NCI-H524 (cell line): ENCODE measurements at places on chromosomes 1 and 21.

- no peak for DNase-seq
Measured at GRCh38 chr1:167678422-167678821, 43.4 kb upstream of the MPZL1 start.

GRCh38 chr1:202203238-202204039, 9.8 kb downstream of the LGR6 start:
- no peak for DNase-seq

DNA sequence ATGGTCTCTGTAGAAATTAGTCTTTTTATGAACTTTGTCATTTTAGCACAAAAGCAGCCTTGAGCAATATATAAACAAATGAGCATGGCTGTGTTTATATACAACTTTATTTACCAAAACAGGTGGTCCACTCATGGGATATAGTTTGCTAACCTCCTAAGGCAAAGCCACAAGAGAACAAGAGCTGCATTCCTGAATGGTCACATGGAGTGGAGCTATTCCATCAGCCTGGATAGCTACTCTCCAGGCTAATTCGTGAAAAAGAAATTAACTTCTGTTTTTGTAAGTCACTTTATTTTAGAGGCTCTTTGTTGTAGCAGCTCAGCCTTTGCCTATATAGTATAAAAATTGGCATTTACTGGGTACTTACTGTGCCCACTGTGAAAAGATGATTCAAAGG, 163.3 kb upstream of the FAM78B start:
- peak; percentile 60 for DNase-seq

DNA sequence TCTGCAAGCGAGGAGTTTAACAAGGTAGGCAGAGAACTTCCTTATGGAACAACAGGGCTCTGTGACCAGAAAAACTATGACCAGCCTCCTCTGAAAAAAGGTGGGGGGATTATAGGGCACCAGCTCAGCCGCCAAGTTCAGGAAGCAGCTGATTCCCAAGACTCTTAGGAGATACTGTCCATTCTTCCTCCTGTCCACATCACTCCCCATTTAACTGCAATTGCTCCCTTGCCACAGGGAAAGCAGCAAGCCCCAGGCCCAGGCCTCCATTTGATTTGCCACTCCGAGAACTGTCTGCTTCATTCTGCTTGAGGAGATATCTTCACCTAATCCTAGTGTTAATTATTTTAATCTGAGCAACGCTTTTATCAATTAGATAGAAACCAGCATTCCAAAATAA, 254.3 kb downstream of the ZNF648 start:
- DNase-seq, result no peak

GRCh38 chr1:86913399-86913895, 479 bp downstream of the SELENOF start:
- no peak for DNase-seq

DNA sequence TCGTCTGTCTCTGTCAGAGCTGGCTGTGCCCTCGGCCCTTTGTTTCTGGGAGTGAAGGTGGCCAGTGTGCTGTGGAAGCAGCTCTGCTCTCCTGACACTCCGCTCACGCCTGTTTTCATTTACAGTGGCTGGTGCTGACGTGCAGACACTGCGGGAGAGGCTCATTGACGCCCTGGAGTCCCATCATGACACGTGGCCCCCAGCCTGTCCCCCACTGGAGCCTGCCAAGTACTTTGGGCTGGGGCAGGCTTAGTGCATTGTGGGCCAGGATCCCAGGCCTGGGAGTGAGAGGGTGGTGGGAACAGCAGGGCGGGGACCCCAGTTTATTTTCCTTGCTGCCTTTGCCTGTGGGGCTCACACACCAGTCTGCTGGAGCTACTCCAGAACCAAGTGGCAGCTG, 21.1 kb downstream of the QSOX1 start:
- no peak for DNase-seq

DNA sequence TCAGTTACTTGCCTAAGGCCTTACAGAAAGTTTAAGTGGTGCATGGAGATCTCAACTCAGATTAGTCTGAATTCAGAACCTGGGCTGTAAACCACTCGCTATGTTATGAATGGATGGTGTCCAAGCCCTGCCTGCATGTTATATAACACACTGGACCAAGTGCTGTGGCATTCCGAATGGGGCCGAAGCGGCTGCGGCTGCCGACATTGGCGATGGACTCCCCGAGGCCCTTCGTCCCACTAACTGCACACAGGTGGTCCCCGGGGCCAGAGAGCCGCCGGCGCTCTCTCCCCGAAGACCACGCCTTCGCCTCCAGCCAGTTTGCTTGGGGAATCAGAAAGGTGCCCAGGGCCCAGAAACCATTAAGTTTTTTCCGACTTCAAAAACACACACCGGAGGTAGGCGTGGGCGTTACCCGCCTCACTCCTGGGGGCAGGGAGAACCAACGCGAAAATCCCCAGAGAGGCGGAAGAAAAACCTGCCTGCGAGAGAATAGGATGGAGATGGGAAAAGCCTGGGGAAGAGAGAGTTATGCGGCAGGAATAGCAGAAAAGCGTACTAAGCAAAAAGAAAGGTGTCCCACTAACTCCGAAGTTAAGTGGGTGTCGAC, 579 bp upstream of the TENT5C start:
- peak; percentile 37 for DNase-seq

DNA sequence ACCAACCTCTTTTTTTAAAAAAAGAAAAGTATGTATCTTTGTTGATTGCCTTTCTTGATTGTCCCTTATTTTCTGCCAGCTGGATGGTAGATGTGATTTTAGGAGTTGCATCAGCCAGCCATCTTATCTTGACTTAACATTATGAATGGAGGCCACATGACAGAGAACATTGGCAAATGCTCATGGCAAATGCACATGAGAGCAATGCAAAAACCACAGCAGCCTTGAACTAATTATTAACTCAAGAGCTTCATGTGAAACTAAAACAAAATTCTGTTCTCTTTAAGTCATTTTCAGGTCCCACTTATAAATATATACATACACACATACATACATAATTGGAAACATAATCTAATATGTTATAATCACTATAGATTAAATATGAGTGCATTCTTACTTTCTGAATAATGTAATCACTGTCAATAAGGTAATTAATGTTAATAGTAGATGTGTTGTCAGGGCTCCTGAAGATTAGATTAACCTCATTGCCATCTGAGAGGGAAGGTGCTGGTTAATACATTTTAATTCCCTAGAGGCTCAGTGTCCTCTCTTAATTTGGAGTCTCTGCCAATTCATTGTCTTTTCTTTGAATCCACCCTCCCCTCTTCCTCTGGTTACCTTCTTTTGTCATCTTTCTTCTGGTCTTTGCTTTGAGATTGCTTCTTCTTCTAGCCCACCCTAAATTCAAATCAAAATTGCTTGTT, 962.2 kb downstream of the ADGRL2 start:
- DNase-seq, result no peak

DNA sequence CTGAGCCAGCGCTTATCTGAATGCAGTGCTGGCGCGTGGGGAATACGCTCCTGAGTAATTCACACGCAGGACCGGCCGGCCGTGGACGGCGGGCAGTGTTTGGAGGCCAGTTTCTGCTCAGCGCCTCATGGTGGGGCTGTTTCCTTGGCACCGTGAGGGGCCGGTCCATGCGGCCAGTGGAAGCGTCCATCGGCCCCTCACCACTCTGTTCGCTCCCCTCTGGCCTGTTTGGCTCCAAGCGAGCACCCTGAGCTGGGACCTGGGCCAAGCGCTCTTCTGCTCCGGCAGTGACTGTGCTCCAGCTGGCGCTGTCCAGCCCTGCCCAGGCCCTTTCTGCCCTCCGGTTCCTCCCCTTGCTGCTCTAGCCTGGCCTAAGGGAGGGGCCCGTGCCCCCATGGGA, 16.3 kb upstream of the PLCH2 start:
- DNase-seq, result no peak

GRCh38 chr1:159937054-159937750, 8.2 kb downstream of the IGSF9 start:
- DNase-seq, result no peak

DNA sequence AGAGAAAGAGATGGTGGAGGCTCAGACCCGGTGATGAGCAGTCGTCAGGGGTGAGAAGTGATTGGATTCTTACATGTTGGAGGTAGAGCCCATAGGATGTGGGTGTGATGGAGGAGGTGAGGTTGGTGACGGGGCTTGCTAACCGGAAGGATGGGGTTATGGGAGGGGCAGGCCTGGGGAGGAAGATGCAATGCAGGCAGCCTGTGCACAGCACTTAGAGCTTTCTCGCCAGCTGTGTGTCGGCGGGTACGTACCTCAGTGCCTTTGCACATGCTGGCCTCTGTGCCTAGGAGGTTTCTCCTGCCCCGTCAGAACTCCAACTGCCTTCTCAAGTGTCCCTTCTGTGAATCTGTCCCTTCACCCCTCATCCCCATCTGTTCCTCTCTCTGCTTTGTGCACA, 2.9 kb upstream of the BSND start:
- no peak for DNase-seq

GRCh38 chr1:99886179-99886578, 36.0 kb downstream of the AGL start:
- DNase-seq, result no peak

DNA sequence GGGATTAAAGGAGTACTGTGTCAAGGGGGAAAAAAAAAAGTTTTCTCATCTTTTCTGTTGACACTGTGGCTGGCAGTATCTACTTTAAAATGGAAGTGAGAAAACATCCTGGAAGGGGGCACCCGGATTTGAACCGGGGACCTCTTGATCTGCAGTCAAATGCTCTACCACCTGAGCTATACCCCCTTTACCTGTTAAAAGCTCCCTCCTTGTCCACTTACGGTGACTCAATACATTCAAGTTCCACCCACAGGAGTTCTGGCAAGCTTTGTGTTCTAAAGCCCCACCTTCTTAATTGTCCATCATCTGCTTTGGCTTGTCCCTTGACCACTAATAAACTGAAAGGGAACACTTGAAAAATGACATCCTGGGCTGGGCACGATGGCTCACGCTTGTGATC, 68.2 kb downstream of the FNBP1L start:
- peak; percentile 5 for DNase-seq

DNA sequence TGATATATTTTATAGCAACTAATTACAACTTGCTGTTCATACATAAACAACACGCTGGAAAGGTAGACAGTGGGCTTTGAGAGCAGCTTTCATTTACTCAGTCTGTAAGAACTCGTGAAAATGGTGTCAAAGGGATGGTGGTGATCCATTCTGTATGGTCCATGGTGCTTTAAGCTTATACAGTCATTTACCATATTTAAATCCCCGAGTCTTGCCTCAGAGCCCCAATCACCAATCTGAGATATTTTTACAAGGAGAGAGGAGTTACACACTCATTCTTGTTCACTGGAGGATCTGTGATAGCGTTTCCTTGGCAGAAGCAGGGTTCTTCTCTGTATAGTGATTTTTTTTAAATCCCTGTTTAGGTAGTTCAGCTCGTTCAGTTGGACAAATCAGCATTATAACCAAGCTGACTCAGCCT, 694.6 kb downstream of the USP25 start:
- peak; percentile 6 for DNase-seq

DNA sequence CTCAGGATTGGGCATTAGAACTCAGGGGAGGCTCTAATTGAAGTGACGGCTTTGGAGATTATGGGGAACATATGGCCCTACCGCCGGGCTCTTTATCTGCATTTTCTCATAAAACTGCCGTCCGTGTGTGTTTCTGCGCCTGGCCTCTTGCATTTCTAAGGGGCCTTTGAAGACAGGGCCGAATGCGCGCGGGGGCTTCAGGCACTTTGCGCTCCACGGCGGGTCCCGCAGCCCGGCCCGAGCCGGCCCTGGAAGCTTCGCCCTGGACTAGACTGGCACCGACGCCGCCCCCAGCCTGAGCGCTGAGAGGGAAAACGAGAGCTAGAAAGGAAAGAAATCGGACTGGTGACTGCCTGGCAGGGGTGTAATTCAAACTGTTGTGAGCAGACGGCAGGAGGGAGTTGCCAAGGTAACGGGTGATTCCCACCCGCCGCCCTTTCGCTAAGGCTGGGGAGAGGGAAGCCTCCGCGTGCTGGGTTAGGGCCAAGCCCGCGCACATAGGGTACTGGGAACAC, 120.7 kb downstream of the LMX1A start:
- DNase-seq, result peak; percentile 90

GRCh38 chr1:39063191-39063590, 37.0 kb downstream of the NDUFS5 start:
- DNase-seq, result no peak

- no peak for DNase-seq
Measured at GRCh38 chr1:32992489-32993323, 28.1 kb upstream of the RNF19B start.

DNA sequence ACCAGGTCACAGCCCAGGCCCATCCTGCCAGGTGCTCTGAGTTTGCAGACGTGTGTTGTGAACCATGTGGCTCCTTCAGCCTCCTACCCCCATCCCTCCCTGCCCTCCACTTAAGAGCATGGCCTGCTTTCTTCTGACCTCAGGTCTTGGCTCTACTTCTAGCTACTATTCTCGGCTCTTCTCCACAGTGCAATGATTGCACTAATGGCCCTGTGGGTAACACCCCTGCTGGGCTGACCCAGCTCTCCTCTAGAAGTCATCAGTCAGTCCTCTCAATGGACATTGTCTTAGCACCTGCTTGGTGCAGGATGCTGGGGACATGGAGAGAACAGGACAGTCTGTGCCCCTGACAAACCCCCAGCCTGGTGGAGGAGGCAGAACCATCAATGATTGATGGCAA, 22.2 kb upstream of the IFFO2 start:
- no peak for DNase-seq

DNA sequence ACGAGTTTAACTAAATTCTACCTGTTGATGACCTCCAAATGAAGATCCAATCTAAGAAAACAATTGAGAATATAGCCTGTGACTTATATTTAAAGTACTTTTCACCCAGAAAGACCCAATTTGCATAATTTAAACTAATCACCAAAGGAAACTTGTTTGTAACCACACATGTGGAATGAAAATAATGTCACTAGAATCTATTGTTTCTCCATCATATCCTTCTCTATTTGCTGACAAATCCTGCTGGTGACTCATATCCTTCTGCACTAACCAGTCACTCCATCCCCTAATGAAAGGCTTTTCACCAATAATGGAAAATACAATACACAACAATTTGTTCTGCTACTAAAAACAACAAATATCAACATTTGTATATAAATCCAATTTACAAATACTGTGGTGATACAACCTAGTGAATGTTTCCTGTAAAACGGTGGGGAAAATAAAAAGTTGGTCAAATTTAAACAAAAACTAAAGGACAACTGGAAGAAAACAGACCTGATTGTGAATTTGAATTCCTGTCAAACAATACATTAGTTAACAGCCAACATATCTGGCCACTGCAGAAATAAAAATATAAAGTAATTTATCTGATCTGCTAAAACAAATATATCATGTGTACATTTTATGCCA, 6.5 kb downstream of the PTP4A2 start:
- no peak for DNase-seq

DNA sequence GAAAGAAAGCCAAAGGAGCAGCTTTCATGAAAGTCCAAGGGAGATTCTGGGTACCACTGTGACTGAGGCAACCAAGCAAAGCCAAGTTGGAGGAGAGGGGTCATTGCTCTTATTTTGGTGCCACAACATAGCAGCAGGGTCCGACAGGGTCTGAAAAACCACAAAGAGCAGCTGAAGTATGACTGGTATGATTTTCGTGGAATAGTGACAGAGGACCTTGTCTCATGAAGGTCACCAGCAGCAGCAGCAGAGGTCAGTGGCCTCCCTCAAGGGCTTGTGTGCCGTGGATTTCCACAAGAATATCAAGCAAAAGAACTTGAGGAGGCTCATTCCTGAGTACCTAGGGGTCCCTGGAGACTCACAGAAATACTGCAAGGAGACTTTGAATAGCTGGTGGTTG, 160.9 kb upstream of the SYT6 start:
- DNase-seq, result no peak

- no peak for DNase-seq
Measured at GRCh38 chr1:245715291-245715701, 560.5 kb downstream of the KIF26B start.
